Activated naive CD8-positive, alpha-beta T cell treated with anti-CD3 and anti-CD28 coated beads, Interleukin-2, amount 10 ng/mL, durations not matched to agents 7 days and 5 days (primary cell): ENCODE measurements at places on chromosomes 11 and 22. TPM values are rescaled to one million over a fixed set of nuclear protein-coding genes. Genes with fewer than 3 reads are reported as not detected.

DNA sequence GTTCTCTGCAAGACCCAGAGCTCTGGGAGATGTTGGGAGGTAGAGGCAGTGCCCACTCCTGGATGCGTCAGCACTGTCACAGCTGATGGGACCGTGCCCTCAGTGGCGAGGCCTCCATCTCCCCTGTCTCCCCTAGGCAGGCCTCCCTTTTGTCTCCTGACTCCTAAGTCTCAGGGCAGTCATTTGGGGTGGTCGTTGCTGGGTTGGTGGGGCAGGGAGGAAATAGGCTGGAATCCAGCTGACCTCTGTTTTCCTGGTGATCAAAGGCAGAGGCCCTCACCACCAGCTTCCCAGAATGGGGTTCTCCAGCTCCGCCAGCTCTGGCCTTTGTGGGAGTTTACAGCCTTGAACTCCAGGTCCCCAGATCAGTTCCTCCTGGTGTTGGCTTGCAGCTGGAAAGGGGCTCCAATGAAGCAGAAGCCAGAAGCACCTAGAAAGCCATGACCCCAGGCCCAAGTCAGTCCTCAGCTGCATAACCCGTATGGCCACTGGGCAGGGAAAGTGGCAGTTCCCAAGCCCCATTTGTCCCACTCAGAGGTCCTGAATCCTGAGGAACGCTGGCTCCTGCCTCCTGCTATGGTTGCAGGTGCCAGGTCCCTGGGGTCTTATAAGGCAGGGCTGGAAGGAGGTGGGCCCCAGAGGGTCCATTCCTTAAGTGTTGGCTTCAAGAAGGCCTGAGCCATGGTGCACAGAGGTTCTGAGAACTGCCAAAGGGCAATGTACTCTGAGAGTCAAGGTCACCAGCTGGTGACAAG, 7.3 kb upstream of the FXYD2 start:
- peak; percentile 23 for DNase-seq

GRCh38 chr11:117097389-117098268, 599 bp downstream of the SIK3 start:
- DNase-seq: peak; percentile 49

- no peak for DNase-seq
Measured at GRCh38 chr22:21051831-21052400, 6.2 kb downstream of the LRRC74B start.

DNA sequence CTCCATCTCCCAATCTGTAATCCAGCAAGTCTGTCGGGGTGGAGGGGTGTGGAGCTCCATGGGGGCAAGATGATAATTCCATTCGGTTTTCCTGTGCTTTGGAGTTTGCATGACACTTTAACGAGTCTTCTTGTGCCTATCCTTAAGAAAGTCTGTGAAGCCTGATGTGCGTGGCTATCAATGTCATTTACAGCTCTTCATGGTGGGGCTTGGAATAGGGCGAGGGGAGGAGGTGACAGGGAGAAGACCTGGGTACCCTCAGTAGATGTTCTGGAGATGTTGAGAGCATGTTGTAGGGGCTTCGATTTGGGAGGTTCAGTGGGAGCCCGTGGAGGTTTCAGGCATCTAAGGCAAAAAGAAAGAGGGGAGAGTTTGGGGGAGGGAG, 579 bp upstream of the PHLDB1 start:
- no peak for DNase-seq

DNA sequence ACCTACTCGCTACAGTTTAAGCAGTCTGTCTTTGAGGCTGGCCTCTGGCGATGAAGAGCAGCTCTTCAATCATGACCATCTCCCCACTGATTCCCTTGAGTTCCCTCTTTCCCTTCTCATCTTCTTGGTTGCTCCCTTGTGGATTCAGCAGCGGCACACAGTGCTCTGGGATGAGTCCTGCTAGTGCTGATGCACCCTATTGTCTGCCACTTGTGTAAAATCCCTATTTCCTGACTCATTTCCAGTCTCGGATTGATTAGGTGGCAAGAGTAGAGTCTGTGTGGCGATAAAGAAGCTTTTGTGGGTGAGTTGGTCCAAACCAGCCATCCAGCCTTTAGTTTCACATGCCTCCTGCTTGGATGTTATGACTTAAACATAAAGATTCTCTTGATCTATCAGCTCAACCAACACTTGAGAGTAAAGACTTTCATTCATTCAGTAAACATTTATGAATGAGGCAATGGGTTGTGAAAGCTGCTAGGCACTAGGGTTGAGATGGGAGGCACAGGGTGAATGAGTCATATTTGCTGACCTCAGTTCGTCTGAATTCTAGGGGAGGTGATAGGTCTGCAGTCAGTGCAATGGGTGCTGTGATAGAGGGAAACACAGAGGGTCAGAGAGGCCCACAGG, 219.4 kb upstream of the RAG2 start:
- no peak for DNase-seq

- DNase-seq: no peak
Measured at GRCh38 chr11:74581954-74582547, 10.3 kb upstream of the POLD3 start.

DNA sequence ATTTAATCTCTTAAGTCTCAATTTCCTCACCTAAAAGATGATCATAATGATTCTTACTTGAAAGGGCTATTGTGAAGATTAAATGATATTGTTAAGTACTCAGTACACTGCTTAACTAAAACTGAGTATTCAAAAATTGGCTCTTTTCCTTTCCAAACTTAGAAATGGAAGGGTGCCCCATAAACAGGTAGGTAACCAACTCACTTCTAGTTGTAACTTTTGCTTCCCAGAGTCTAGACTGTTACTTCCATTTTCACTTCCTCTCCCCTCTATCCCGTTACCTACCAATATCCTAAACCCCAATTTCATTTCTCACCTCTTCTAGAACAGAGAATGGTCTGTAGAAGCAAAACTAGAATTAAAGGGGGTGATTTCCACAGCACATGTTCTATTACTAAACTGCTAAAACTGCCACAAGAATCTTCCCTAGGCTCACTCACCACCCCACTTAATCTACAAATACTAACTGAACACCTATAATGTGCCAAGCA, 50.0 kb downstream of the RRAS2 start:
- DNase-seq: no peak

GRCh38 chr22:42661985-42662831, 13.0 kb upstream of the CYB5R3 start:
- peak; percentile 90 for DNase-seq

- DNase-seq: no peak
Measured at GRCh38 chr22:42376711-42377554, 55.3 kb downstream of the NFAM1 start.

DNA sequence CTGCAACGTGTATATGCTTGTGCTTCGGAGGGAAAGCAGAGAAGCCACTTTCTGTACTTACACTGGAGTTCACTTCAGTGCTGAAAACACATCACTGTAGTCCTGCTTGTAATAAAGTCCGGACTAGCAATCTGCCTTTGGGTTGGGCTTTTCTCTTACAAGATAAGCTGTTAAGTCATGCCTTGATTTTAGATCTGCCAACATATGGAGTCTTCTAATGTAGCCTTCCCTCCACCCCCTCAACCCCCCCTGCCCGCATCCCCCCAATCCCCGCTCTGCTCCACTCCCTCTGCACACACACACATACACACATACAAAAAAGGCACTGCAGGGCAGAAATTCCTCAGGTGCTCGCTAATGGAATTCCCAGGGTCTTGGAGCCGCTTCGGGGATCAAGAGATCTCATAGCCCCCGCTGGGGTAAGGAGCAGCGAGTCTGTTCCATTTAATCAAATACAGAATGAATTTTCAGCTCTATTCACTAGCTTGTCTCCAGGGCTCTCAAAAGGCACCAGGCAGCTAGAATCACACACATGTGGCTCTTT, 3.4 kb downstream of the CDON start:
- no peak for DNase-seq

DNA sequence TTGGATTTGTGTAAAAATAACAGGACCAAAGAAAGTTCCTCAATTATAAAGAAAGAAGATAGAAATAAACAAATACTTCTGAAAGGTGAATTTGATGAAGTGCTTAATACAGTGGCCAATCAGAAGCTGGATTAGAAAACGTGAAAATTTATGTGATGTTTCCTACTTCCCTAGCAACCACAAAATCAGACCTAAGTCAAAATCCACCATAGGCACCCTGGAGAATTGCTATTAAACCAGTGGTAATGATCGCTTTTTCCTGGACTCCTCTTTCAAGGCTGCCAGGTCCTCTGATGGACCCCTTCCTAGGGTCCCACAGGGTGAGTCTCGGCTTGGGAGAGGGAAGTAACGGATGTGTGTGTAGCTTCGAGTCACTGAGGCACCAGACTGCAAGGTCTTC, 9.6 kb downstream of the WT1 start:
- DNase-seq: no peak

GRCh38 chr11:126079621-126080124, 17.0 kb upstream of the CDON start:
- DNase-seq: no peak

- DNase-seq: no peak
Measured at GRCh38 chr11:9616858-9617257, 43.4 kb downstream of the WEE1 start.

- no peak for DNase-seq
Measured at GRCh38 chr22:47997612-47998011, 1235.2 kb downstream of the TBC1D22A start.

GRCh38 chr11:84628871-84629620, 998.1 kb downstream of the DLG2 start:
- DNase-seq: no peak

DNA sequence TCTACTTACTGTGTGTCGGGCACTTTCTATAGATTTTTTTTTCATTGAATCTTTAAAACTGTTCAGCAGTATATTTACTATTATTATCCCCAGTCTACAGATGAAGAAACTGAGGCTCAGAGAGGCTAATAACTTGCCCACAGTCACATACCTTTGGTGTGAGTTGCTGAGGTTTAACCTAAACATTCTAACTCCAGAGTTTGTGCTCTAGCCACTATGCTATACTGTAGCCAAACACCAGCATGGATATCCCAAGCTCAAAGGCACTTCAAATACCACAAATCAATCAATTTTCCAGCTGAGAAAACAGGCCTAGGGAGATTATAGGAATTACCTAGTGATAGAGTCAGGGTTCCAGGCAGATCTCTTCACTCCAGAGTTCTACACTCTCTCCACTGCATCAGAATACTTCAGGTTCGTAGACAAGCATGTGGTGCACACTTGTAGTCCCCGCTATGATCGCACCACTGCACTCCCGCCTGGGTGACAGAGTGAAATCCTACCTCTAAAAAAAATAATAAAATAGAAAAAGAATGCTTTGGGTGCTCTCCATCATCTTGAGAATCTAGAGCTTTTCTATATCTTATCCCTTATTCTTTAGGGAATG, 20.4 kb upstream of the UPB1 start:
- no peak for DNase-seq

GRCh38 chr11:34245041-34245440, 112.8 kb downstream of the ABTB2 start:
- DNase-seq: no peak

DNA sequence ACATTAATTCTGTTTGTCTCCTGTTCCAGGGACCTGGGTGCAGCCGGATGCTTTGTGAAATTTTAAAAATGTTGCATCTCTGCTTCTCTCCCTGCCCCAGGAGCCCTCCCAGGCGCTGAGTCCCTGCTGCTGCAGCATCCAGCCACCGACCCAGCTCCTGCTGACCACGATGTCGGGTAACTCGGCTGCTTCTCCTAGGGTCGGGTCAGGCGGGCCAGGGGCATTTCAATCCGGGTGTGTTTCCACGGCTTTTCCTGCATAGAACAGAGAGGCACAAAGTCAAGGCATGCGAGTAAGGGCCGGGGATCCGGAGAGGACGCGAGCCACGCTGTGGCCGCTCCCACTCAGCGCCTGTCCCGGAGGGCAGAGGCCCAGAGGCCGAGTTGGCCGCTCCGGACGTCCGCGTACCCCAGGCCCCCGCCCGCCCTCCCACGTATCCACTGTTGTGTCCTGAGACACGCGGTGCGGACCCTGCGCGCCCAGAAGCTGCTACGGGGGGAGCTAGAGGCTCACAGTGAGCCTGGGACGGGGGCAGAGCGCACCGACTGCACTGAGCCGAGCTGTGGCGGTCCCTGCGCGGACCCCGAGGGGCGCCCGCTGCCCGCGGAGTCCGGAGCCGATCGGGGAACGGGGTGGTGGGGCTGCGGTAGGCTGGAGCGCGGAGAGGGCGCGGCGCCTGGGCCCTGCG, at the start of gene POU2AF3:
TSS of gene POU2AF3 (plus strand) at position 134 of the 688 bp plus-strand sequence. CDS start at position 170, 36 bp downstream.
- peak; percentile 35 for DNase-seq

- no peak for DNase-seq
Measured at GRCh38 chr22:46071451-46072109, 78.7 kb upstream of the PPARA start.

- DNase-seq: no peak
Measured at GRCh38 chr11:29449281-29450074, 567.4 kb downstream of the KCNA4 start.

- DNase-seq: no peak
Measured at GRCh38 chr11:44817207-44817949, 90.6 kb downstream of the TSPAN18 start.

- no peak for DNase-seq
Measured at GRCh38 chr11:127110542-127110941, 110.0 kb upstream of the KIRREL3 start.

GRCh38 chr11:108895579-108896480, 231.0 kb downstream of the DDX10 start:
- no peak for DNase-seq

GRCh38 chr22:50115693-50116092, 25.9 kb downstream of the MOV10L1 start:
- no peak for DNase-seq

DNA sequence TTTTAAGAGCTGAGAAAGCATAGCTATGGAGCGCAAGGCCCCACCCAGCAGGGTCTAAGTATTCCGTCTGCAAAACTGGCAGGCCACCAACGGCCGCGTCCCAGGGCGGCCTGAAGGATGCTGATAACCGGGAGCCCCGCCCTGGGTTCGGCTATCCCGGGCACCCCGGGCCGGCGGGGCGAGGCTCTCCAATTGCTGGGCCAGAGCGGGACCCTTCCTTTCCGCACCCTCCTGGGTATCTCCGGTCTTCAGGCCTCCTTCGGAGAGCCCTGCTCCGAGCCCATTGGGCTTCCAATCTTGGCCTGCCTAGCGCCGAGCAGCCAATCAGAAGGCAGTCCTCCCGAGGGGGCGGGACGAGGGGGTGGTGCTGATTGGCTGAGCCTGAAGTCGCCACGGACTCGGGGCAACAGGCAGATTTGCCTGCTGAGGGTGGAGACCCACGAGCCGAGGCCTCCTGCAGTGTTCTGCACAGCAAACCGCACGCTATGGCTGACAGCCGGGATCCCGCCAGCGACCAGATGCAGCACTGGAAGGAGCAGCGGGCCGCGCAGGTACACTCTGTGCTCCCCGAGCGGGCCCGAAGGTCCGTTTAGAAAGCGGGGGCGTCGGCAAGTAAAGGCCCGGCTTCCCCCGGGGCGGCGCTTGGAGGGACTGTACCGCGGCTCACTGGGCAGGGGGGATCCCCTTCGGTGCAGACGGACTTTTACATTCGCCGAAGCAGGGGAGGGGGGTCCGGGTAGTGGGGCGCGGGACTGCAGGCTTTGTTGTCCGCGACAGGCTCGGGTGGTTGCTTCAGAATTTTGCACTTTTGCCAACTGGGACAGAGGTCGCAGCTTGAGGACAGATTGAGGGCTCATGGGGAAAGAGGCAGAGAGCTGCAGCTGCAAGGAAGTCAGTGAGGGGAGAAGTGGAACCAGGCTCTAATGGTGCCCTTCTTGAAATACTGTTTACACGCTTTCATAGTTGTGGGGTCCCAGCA, at the start of gene CAT:
TSS of gene CAT (plus strand) at position 406 of the 979 bp plus-strand sequence. CDS start at position 486, 80 bp downstream.
- peak; percentile 97 for DNase-seq

The MEI1 gene
- 52.5 TPM for total RNA-seq

The NDUFV1 gene
- 211 TPM for total RNA-seq

The HTR3A gene
- total RNA-seq: not detected

The MRGPRX4 gene
- total RNA-seq: not detected

The CABP4 gene
- total RNA-seq: 3.0 TPM

The AQP11 gene
- 0.28 TPM for total RNA-seq

The MFNG gene
- 207 TPM for total RNA-seq

The MMP3 gene
- not detected for total RNA-seq

The C11orf87 gene
- total RNA-seq: not detected

The BACE1-AS gene
- 8.0 TPM for total RNA-seq

The KDM2A gene
- 134 TPM for total RNA-seq

The OR52I1 gene
- total RNA-seq: not detected

The SLC6A5 gene
- total RNA-seq: not detected
